Breast epithelium (tissue), 4 donors: ENCODE measurements at places on chromosomes 5 and 9.

GRCh38 chr9:133654736-133655657 lies 18.8 kb downstream of the DBH start:
- DNase-seq: no peak

- no peak for DNase-seq
Observed at GRCh38 chr5:106185661-106186081, 1485.1 kb downstream of the EFNA5 start.

DNA sequence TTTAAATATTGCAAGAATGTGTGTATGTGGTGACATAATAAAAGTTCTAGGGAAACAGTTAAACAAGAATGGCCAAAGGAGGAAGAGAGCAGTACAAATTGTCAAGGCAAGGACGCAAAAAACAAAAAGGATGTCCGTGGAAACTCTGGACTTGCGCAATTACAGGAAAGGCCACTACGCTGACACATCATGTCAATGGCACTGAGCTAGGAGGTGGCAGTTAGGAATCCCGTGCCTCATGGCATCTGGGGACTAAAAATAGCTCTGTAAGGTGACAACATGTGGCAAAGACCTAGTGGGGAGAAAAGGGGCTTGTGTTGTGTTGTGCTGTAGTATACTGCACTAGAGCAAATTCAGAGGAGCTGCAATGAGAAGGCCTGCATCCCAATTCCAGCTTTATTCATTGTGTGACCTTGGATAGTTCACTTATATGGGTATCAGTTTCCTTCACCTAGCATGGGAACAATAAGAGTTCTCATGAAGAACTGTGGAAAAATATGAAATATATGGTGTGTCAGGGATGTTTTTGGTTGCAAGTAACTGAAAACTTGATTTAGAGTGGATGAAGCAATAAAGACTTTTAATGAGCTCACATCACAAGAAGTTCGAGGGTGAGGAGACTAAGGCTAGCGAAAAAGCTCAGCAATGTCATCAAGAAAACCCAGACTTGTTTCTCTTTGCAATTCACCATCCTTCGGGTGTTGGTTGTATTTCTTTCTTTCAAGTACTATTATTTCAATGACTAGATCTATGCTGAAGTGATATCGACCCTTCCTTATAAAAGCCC lies 124.1 kb upstream of the STC2 start:
- DNase-seq: peak; percentile 65

GRCh38 chr5:63089147-63089546 lies 510.5 kb downstream of the LRRC70 start:
- no peak for DNase-seq

DNA sequence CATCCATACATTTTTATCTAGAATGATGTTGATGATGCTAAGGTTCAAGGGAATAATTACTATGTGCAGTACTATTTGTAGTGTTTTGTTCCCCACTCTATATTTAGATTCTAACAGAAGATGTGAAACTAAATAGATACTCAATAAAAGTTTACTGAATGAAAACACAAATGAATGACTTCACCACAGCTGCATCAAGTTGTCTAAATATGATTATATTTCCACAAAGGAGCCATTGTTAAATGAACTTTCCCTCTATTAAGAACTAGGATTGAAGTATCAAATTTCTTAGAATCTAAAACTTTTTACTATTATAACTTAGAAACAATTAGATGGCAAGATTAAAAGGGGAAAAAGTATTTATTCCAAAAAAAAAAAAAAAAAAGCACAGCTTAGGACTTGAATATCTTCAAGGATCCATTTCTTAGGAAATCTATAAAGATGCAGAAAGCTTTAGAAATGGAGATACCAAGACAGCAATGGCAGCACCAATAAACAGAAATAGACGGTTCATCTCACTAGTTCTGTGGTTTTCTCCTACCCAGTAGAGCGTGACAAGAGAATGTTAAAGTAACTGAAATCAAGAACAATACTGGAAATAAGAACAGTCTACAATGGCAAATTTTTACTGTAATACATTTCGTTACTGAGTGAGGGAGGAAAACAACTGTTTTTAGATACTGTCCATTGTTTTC lies 347.6 kb downstream of the EBF1 start:
- DNase-seq: no peak

GRCh38 chr9:78103971-78104433 lies 72.4 kb upstream of the GNAQ start:
- DNase-seq: no peak

DNA sequence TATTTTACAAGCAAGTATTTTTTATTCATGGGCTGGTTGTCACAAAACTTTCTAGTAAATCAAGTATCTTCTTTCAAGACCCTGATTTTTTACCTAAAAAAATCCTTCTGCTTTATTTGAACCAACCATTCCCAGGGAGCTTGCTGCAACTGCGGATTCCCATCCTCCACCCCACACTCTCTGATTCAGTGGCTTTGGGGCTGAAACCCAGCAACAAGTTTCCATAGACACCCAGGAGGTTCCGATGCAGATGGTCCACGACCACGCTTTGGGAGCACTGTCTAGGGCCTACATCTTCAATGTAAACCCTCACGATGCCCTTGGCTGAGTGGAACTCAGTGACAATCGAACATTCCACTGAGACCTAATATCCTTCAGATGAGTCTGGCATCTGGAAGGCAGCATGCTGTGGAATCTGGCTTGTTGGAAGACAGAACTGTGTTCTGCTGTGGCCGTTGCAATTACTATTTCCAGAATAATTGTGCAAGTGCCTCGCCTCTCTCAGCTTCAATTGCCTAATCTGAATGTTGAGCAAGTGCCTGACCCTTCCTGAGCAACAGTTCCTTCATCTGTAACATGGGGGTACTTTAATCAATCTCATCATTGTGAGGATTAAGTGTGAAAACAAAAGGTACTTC lies 105.1 kb downstream of the INSYN2B start:
- no peak for DNase-seq

DNA sequence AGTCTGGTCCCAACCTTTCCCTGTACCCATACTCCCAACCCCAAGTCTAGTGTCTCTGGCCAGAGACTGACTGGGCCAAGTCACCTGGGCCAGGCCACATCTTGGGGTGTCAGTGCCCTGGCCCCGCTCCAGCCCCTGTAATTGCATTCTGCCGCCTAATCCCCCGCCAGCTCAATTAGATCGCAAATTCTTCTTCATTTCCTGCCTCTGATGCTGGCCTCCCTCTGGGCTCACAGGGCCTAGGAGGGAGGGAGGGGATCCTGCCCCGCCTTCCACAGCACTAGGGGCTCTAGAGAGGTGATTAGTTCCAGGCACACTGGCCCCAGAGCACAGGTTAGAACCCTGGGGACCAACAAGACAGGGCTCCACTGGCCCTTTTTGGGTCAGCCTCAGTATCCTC lies 5.5 kb downstream of the CXXC5 start:
- no peak for DNase-seq

GRCh38 chr5:107564931-107565372 lies 105.8 kb downstream of the EFNA5 start:
- no peak for DNase-seq

DNA sequence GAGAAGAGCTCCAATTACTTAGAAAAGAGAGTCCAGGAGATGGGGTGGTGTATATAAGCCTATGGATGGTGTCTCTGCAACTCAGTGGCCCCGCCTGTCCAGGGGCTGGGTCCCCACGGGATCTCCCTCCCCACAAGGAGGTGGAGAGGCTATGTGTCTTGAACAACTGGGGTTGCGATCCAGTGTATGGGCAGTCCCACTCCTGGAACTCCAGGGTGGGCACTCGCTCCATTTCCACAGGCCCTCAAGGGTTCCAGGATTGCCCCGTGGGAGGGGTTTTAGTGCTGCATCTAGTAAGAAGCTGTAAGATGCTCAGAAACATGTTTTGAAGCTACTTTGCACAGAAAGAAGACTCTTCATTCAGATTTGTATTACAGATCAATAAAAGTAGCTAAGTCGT lies 558 bp upstream of the SMAD5 start:
- no peak for DNase-seq

- no peak for DNase-seq
Observed at GRCh38 chr5:151130235-151130921, 27.2 kb downstream of the ANXA6 start.

- no peak for DNase-seq
Observed at GRCh38 chr5:55868846-55869245, 17.7 kb downstream of the IL31RA start.

- no peak for DNase-seq
Observed at GRCh38 chr9:89591274-89592212, 13.3 kb upstream of the GADD45G start.

GRCh38 chr5:90390928-90391327 lies 18.6 kb downstream of the CETN3 start:
- DNase-seq: no peak

- no peak for DNase-seq
Observed at GRCh38 chr5:69525490-69525889, 32.9 kb downstream of the OCLN start.

- no peak for DNase-seq
Observed at GRCh38 chr9:126883636-126884035, 23.2 kb downstream of the ZBTB34 start.

DNA sequence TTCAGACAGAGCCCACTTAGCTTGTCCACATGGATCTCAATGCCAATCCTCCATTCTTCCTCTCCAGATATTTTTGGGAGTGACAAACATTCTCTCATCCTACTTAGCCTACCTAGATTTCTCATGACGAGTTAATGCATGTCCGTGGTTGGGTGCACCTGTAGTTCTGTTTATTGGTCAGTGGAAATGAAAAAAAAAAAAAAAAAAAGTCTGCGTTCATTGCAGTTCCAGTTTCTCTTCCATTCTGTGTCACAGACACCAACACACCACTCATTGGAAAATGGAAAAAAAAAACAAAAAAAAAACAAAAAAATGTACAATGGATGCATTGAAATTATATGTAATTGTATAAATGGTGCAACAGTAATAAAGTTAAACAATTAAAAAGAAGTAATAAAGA lies 59.0 kb downstream of the BASP1 start:
- no peak for DNase-seq

- no peak for DNase-seq
Observed at GRCh38 chr5:40315126-40315525, 364.6 kb upstream of the PTGER4 start.

DNA sequence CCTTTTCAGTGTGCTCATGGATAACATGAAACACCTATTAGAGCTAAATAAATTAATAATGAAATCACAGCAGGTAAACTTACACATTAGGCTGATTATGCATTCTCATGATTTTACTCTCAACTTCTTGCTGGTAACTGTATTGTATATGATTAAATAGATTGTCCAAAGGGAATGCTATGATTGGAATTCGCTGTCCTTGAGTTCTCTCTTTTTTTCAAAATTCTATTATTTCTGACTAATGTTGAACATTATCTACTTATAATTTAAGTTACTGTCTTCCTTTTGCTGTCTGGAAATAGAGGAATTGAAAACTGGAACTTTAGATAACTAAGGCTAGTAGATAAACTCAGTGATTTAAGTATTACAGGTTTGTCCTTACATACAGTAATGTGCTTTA lies 13.1 kb downstream of the CENPH start:
- DNase-seq: no peak

GRCh38 chr9:28410411-28410810 lies 837.1 kb upstream of the C9orf72 start:
- no peak for DNase-seq

DNA sequence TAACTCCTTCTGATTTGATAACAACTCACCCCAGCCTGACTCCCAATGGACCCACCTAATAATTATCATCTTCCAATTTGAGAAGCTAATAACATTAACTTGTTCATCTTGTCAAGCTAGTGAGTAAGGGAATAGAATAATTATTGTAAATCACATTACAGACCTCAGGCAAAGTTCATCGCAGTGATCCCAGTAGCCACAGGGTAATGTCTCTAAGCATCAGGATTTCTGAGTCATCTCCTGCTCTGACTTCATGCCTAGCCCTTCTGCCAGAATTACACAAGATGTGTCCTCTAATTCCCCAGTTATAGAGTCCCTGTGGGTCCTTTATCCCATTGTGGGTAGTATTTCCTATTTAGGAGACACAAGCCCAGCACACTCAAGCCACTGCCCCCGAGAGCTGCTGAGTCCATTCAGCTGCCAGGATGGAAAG lies 365.7 kb downstream of the DEPDC1B start:
- no peak for DNase-seq

- DNase-seq: no peak
Observed at GRCh38 chr5:5360941-5361520, 61.4 kb upstream of the ICE1 start.

DNA sequence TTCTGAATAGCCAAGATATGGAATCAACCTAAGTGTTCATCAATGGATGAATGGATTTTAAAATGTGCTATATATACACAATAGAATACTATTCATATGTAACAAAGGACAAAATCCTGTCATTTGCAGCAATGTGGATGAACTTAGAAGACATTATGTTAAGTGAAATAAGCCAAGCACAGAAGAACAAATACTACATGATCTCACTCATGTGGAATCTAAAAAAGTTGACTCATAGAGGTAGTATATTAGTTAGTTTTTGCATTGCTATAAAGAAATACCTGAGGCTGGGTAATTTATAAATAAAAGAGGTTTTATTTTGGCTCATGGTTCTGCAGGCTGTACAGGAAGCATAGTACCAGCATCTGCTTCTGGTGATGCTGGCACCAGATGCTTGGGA lies 8.1 kb downstream of the CATSPER3 start:
- no peak for DNase-seq

DNA sequence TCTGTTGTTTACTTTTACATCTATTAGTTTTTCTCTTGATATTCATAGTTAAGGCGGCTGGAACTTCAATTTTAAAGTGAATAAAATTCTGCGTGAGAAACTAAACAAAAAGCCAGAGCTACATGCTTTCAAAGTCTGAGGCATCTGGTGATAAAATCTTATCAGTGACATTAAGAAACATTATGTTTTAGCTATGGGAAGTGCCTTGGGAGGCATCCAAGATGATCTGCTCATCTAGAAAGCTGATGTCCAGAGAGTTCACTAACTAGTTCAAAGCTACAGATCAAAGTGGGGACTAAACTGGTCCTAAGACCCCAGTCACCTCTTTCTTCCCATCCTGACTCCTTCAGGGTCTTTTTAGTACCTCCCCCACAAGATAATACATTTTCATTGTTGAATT lies 37.2 kb downstream of the MRPS27 start:
- DNase-seq: no peak

DNA sequence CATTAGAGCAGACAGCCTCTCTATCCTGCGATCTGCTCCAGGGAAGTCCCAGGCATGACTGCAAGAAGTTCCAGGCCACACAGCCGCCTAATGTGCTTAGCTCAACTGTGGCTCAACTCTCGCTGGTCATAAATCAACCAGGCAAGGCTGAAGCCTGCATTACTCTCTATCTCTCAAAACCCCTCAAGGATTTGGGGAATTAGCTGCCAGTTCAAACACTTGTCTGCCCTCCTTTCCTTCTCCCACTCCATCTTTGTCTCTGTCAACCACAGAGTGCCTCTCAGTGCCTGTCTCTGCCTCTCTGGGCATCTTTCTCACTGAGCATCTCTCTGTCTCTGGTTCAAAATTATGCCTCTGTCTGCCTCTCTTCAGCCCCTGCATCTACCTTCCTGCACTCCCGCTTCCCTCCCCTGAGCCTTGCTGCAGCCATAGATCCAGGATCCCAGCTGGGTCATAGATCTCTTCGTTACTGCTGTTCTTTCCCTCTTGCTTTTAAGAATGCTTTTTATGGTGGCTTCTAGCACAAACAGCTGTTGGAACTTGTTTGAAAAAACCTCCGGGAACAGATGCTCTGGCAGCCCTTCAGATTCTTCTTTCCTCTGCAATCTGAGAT lies 27.9 kb upstream of the GALNT10 start:
- DNase-seq: no peak

- DNase-seq: no peak
Observed at GRCh38 chr5:23332650-23333251, 174.7 kb upstream of the PRDM9 start.

- no peak for DNase-seq
Observed at GRCh38 chr5:152556784-152557183, 151.7 kb upstream of the NMUR2 start.

GRCh38 chr5:50580506-50580905 lies 85.9 kb upstream of the PARP8 start:
- no peak for DNase-seq
